Stimulated activated CD4-positive, alpha-beta T cell treated with anti-CD3 and anti-CD28 coated beads, Interleukin-2, amount 100 ng/mL, for 48 hours (primary cell): ENCODE measurements at places on chromosomes 13 and 19.

DNA sequence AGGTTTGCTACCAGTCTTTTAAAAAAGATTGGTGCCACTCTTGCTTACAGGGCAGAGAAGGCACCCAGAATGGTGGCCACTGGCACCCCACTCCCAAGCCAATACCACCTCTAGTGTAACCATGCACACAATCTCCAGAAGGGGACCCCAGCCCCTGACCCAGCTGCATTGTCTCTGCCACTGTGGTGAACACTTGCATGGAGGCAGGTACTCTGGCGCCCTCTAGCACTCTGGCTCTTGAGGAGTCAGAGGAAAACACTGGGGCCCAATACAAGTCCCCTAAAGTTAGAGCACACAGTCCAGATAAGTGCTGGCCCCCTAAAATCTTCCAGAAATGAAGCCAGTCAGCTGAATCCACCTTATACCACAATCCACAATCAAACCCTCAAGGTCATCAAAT is 6.0 kb downstream of the ERVV-1 start:
- DNase-seq: no peak

DNA sequence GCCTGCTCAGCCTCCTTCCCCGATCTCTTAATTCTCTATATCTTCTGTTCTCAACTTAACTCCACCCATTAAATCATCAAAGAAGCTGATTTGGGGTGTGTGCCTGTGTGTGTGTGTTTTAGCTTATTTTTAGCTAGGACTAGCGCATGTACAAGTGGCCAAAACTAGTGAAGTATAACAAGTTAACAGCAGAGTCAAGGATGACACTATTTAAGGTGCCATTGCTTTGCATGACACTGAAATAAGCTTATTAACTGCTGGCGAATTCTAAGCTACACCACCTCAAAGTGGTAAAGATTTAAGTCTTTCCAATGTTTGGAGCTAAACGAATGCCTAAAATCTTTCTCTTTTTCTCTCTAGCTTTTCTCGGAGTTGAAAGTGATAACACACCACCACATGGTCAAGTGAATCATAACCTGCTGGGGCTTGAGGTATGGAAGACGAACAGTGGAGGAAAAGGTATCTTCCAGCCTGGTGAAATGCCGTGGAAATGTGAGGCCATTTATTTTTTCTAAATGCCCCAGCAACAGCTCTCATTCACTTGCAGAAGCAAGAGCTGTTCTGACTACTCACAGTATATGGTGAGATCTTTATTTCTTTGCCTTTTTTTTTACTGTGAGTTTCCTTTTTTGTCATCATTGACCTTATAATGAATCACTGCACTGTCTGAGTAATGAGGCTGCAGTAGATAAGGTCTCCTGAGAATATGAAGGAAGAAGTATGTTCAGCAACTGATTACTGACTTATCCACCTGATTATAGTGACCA is 570.3 kb downstream of the PCDH9 start:
- DNase-seq: no peak

GRCh38 chr13:112454648-112455334 is 78.6 kb downstream of the SPACA7 start:
- DNase-seq: no peak

- no peak for DNase-seq
These were observed 12.0 kb downstream of the ZSWIM9 start for GRCh38 chr19:48182434-48182833.

GRCh38 chr19:13913352-13913751 is 7.4 kb downstream of the CC2D1A start:
- no peak for DNase-seq

GRCh38 chr13:97879646-97880310 is 73.7 kb upstream of the IPO5 start:
- DNase-seq: no peak

DNA sequence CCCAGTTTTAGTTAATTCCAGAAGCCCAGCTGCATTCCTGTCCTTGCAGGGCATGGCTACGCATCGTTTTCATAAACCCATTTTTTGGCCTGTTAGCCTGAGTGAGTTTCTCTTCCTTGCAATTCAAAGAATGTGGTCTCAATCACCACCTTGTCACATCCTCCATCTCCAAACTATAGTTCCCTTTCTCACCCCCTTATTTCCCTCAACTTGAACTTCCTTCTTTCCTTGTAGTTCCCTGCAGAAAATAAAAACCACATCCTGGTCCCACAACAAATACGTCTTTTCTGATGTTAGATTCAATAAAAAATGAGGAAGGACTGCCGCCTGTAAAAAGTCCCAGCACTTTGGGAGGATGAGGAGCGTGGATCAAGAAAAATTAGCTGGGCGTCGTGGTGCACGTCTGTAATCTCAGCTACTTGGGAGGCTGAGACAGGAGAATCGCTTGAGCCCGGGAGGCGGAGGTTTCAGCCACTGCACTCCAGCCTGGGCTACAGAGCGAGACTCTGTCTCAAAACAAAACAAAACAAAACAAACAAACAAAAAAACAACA is 13.2 kb downstream of the ADGRE3 start:
- no peak for DNase-seq

- DNase-seq: no peak
These were observed 34.9 kb upstream of the FLT1 start for GRCh38 chr13:28529836-28530235.

DNA sequence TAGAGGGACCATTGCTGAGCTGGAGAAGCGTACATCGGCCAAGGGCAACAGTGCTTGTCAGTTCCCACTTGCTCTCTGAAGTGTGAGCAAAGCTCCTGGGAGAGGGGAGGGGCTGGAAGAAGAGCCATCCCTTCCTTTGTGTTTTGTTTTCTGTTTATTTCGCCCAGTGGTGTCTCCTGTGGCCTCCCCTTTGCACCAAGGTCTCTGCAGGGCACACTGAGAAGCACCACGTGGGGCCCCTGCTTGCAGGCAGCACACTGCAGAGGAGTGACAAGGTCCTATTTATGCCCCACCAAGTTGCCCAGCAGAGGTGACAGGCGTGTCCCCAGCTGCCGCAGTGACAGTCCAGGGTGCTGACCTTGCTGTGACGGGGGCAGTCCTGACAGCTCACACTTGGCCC is 24.0 kb downstream of the GRIN2D start:
- DNase-seq: no peak

GRCh38 chr19:55308281-55308680 is 16.9 kb downstream of the TMEM150B start:
- DNase-seq: no peak

GRCh38 chr19:50817941-50818858 is 5.4 kb downstream of the KLK1 start:
- DNase-seq: peak; percentile 66

GRCh38 chr13:81568824-81569223 is 1227.9 kb upstream of the SPRY2 start:
- DNase-seq: no peak

DNA sequence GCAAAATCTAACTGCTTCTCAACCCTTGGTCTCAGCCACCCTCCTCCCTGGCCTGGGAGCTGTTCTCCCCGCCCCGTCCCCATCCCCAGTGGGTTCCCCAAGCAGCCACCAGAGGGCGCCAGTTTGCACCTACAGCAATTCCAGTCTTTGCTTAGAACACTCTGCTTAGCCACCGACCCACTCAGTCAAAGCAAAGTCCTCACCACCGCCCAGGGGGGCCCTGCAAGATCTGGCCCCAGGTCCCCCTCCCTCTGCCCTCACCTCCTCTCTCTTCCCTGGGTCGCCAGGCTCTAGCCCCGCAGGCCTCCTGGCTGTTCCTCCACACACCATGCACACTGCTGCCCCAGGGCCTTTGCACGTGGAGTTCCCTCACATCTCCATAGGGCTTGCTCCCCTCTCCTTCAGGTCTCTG is 12.4 kb downstream of the TMEM143 start:
- DNase-seq: peak; percentile 85

GRCh38 chr13:61531383-61532065 is 115.9 kb upstream of the PCDH20 start:
- DNase-seq: no peak

DNA sequence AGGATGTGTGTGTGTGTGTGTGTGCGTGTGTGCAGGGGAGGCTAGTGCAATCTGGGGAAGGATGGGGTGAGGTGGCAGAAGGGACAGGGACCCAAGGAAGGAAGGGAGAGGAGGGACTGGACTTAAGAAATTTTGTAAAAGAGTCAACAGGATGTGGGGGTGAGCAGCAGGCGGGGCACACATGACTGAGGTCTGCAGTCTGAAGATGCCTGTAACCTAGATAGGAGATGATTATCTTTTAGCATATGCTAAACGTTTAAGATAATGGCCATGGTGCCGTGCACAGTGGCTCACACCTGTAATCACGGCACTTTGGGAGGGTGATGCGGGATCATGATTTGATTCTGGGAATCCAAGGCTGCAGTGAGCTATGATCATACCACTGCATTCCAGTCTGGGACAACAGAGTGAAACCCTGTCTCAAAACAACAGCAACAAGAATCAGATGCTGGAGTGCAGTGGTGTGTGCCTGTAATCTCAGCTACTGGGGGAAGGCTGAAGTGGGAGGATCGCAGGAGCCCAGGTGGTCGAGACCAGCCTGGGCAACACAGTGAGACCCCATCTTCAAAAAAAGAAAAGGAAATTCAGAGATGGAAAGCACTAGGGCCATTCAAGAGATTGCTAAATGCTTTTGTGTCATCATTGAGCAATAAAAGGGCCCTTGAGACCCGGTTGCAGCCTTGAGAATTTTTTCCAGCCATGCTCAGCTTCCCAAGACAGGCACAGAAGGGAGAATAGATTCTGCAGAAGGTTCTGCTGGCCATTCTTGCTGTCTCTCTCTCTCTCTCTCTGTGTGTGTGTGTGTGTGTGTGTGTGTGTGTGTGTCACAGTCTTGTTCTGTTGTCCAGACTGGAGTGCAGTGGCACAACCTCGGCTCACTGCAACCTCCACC is 3.8 kb upstream of the ZNF414 start:
- no peak for DNase-seq

- no peak for DNase-seq
These were observed 28.4 kb upstream of the ISYNA1 start for GRCh38 chr19:18466354-18466753.

GRCh38 chr13:40155201-40155600 is 499.7 kb downstream of the COG6 start:
- no peak for DNase-seq

DNA sequence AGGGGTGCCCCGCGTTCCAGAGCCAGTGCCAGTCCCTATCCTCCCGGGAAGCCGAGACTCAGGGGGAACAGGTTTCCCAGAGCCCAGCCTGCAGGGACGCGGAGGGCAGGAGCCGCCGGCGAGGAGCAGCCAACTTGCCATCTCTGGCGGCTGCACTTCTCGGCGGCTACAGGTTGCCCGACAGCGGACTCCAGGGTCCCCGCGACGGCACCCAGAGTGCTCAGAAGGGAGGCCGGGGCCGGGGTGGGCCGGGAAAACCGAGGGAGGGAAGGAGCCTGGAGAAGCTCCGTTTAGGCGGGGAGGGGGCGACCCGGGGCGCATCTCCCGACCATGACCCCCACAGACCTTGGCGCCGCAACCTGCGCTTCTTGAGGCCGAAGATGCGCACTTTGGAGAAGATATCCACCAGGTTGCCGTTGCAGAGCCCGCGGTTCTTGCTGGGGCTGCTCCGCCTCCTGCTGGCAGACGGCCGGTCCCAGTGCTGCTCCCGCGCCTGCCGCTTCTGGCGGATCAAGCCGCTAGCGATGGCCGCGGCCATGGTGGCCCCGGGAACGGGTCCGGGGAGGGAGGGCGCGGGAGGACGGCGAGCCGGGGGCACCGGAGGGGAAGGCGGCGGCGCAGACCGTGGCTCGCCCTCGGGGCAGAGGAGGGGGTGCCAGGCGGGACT is 463.8 kb downstream of the ITGBL1 start:
- no peak for DNase-seq

DNA sequence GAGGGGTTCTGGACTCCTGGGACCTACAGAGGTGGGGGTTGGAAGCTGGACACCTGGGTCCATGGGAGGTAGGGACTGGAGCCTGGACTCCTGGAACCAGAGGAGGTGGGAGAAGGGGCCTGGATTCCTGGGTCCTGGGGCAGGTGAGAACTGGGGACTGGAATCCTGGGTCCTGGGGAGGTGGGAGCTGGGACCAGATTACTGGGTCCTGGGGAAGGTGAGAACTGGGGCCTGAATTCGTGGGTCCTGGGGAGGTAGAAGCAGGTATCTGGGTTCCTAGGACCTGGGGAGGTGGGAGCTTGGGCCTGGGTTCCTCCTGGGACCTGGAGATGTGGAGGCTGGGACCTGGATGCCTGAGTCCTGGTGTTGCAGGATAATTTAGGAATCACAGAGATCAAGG is 653 bp downstream of the CLEC4M start:
- no peak for DNase-seq

DNA sequence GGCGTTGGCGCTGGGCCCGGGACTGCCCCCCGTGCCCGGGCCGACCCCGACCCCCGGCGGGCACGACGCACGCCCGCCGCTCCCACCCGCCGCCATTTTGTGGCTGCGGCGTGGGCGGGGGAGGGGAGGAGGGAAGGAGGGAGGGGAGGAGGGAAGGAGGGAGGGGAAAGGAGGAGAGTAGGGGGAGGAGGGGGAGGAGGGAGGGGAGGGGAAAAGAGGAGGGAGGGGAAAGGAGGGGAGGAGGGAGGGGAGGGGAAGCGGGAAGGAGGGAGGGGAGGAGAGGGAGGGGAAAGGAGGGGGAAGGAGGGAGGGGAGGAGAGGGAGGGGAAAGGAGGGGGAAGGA is at the start of gene BTBD2:
Gene BTBD2, minus strand, starts transcription at position 107 of the 343 bp plus-strand sequence. Its CDS starts 11 bp downstream, at position 96.
- peak; percentile 45 for DNase-seq

- no peak for DNase-seq
These were observed 29.2 kb downstream of the COG6 start for GRCh38 chr13:39684531-39685137.

DNA sequence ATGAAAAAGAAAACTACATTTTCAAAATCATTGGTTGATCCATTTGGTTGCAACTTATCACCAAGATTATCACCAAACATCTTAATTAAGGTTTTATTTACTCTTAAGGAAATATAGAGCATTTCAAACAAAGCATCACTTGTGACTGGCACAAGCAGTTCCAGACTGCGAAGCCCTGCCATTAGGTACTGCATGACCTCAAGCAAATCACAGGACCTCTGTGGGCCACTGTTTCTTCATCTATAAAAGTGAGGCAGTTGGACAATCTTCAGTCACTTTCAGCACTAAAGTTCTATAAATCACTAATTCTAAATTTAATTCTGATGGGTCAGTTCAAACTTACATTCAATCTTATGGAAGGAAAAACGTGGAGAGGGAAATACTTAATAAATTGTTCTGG is 2.0 kb downstream of the ELF1 start:
- DNase-seq: no peak

- no peak for DNase-seq
These were observed 1323.9 kb upstream of the SPRY2 start for GRCh38 chr13:81664872-81665271.

GRCh38 chr19:47111006-47111621 is 2.5 kb downstream of the ZC3H4 start:
- DNase-seq: peak; percentile 36

- no peak for DNase-seq
These were observed 468.4 kb downstream of the FOXO1 start for GRCh38 chr13:40197936-40198595.

- DNase-seq: no peak
These were observed 368.2 kb upstream of the TSHZ3 start for GRCh38 chr19:31717269-31717923.

DNA sequence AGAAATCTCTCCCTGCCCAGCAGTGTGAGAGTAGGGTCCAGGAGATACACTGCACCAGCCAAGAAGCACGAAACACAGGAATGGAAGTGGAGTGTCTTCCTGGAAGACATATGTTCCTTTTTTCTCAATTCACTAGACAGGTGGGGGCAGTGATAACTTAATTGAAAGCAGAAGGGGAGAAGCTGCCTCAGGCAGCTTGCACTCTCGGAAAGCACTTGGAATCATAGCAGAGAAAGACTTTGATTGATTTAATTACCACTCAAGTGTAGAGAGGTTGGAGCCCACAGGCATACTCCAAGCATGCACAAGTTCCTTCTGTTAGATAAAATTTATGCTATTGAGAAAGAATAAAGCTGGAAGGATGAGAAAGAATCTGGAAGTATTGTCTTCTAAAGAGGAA is 249.4 kb downstream of the SLITRK6 start:
- no peak for DNase-seq

- no peak for DNase-seq
These were observed 12.0 kb downstream of the COQ8B start for GRCh38 chr19:40704491-40705361.
